ENCODE measurements at places on chromosomes 2 and 18. TPM values are rescaled to one million over a fixed set of nuclear protein-coding genes. Genes with fewer than 3 reads are reported as not detected.

C2orf78 gene
- not detected for polyA plus RNA-seq

ARHGAP28 gene
- 25.4 TPM for polyA plus RNA-seq

IGFBP5 gene
- polyA plus RNA-seq = 418 TPM

NOSTRIN gene
- polyA plus RNA-seq = 10.6 TPM

ST6GAL2 gene
- 4.9 TPM for polyA plus RNA-seq

ANKRD30BL gene
- polyA plus RNA-seq = 0.13 TPM

DYSF gene
- polyA plus RNA-seq = 111 TPM

KCNIP3 gene
- 7.4 TPM for polyA plus RNA-seq

GPAT2 gene
- polyA plus RNA-seq = 2.1 TPM

CLEC4F gene
- not detected for polyA plus RNA-seq

PRKAG3 gene
- polyA plus RNA-seq = 21.0 TPM

SPDYA gene
- polyA plus RNA-seq = 2.1 TPM

VWC2L gene
- polyA plus RNA-seq = not detected

LBH gene
- 26.7 TPM for polyA plus RNA-seq

CCL20 gene
- 1.7 TPM for polyA plus RNA-seq

FSHR gene
- polyA plus RNA-seq = 0.36 TPM

FOXD4L1 gene
- polyA plus RNA-seq = 7.0 TPM

IL1B gene
- polyA plus RNA-seq = 0.18 TPM

NABP1 gene
- polyA plus RNA-seq = 10.8 TPM

UGT1A5 gene
- polyA plus RNA-seq = not detected

HTR2B gene
- 0.32 TPM for polyA plus RNA-seq

KCNK3 gene
- polyA plus RNA-seq = 2.5 TPM

OLA1 gene
- polyA plus RNA-seq = 165 TPM

TNFAIP6 gene
- 16.1 TPM for polyA plus RNA-seq

IL1RN gene
- 2.2 TPM for polyA plus RNA-seq

CRIM1 gene
- polyA plus RNA-seq = 20.9 TPM

RAB6C gene
- polyA plus RNA-seq = 0.27 TPM

SP5 gene
- 1.3 TPM for polyA plus RNA-seq

OR6B2 gene
- not detected for polyA plus RNA-seq

IL1F10 gene
- not detected for polyA plus RNA-seq

STAMBP gene
- 40.3 TPM for polyA plus RNA-seq

LCT gene
- polyA plus RNA-seq = not detected

SLC16A14 gene
- 2.5 TPM for polyA plus RNA-seq

METTL5 gene
- 51.9 TPM for polyA plus RNA-seq

APOB gene
- 4.5 TPM for polyA plus RNA-seq

GPBAR1 gene
- polyA plus RNA-seq = 1.9 TPM

METTL21A gene
- 19.5 TPM for polyA plus RNA-seq

GFPT1 gene
- 37.8 TPM for polyA plus RNA-seq

CCDC74B gene
- 1.2 TPM for polyA plus RNA-seq

UPP2 gene
- not detected for polyA plus RNA-seq

GRHL1 gene
- 1.2 TPM for polyA plus RNA-seq

MDH1 gene
- polyA plus RNA-seq = 421 TPM

MERTK gene
- 6.3 TPM for polyA plus RNA-seq

HNMT gene
- polyA plus RNA-seq = 27.3 TPM

GAD1 gene
- 0.79 TPM for polyA plus RNA-seq

ATG4B gene
- 61.9 TPM for polyA plus RNA-seq

LYG2 gene
- polyA plus RNA-seq = not detected

ERFE gene
- polyA plus RNA-seq = 9.2 TPM

GRB14 gene
- polyA plus RNA-seq = 3.6 TPM

FIGLA gene
- polyA plus RNA-seq = not detected

IL1R1 gene
- polyA plus RNA-seq = 9.7 TPM

SPC25 gene
- polyA plus RNA-seq = 9.8 TPM

Measured in muscle of leg (tissue), 16 donors.